ENCODE measurements at places on chromosomes 7 and 10.

- DNase-seq, result no peak
These were observed 792.0 kb downstream of the TYW1 start for GRCh38 chr7:67788669-67789068.

GRCh38 chr10:33395201-33395600 is 60.7 kb upstream of the NRP1 start:
- no peak for DNase-seq

DNA sequence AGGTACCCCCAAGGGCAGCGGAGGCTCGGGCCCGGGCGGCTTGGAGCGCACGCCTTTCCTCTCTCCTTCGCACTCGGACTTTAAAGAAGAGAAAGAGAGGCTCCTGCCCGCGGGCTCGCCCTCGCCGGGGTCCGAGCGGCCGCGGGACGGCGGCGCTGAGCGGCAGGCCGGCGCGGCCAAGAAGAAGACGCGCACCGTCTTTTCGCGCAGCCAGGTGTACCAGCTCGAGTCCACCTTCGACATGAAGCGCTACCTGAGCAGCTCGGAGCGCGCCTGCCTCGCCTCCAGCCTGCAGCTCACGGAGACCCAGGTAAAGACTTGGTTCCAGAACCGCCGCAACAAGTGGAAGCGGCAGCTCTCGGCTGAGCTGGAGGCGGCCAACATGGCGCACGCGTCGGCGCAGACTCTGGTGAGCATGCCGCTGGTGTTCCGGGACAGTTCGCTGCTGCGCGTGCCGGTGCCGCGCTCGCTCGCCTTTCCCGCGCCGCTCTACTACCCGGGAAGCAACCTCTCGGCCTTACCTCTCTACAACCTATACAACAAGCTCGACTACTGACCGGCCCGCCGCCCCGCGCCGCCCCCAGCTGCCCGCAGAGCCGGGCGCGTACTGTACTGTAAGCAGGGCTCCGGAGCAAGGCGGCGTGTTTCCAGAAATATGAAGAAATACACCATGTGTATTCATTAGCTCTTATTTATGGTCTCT is 1.8 kb downstream of the HMX2 start:
- no peak for DNase-seq

DNA sequence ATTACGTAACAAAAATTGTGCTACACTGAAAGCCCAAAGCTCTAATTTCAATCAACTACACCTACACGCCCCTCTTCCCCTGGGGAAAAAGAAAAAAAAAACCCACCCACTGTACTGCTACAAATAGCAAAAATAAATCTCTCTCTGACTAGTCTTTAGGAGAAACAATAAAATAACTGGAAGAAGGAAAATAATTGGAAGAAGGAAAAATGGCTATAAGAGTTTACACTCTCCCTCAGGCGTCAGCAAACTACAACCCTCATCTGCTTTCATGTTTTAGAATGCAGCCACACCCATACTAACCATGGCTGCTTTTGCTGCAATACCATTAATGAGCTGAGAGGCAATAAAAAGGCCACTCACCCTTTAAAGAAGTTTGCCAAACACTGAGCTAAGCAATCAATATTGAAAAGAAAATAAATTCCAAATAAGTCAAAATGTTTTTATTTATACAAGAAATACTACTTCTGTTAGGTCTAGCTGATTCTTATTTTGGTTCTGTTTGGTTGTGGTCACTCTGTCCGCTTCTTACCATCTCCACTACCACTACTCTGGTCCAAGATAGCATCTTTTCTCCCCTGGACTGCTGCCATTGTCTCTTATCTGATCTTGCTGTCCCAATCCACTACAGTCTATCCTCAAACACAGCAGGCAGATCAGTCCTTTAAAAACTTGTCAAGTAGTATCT is 3.8 kb downstream of the MINDY3 start:
- DNase-seq, result no peak

DNA sequence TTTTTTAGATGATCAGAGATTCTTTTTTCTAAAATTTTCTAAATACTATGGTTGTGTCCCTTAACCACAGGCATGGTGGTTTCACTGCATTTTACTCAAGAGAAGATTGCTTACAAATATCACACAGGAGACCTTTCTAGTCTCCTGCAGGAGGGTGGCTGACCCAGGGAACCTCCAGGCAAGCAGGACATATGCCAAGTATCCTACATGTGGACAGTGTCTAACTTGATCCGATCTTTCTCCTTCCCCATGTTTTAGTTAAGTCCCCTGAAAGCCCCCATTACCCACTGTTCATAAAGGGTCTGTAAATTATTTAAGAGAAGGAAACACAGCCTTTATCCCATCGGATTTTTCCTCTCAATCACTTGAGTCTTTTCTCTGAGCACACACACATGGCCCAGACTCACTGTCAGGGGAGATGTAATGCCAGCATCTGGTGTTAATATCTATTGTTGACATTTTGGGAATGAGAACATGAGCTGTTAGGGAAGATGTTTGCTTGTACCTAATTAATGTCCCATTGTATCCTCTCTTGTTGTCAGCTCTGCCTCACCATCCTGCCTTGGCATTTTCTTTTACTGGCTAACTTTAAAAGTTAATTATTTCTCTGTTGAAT is 755.2 kb downstream of the AUTS2 start:
- no peak for DNase-seq

DNA sequence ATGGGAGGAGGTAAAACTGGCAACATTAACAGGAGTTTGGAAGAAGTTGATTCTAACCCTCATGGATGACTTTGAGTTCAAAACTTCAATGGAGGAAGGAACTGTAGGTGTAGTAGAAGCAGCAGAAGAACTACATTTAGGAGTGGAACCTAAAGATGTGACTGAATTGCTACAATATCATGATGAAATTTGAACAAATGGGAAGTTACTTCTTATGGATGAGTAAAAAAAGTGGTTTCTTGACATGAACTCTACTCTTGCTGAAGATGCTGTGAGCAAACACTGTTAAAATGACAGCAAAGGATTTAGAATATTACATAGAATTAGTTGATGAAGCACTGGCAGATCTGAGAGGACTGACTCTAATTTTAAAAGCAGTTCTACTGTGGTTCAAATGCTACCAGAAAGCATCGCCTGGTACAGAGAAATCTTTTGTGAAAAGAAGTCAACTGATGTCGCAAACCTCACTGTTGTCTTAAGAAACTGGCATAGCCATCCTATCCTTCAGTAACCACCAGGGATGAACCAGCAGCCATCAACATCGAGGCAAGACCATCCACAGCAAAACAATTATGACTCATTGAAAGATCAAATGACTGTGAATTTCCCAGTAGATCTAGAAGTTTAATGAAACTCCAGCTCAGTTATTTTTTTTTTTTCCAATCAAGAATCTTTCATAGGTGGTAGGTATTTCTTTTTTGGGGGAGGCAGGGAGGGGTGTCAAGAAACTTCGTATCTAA is 20.8 kb downstream of the BRAF start:
- DNase-seq, result no peak

DNA sequence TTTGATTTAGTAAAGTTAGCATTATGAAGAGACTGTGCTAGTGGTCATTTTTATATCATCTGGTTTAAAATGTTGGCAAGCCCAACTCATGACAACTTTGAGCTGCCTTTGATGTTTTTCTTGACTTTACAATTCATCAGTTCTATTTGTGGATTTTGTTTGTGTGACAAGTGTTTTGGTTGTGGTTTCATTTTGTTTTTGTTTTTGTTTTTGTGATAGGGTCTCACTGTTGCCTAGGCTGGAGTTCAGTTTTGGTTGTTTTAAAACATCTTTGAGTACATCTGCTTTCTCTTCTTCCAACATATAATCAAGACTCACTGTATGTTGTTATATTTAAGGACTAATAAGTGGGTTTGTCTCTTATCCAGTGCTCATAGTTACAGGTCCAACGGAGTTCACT is 17.6 kb upstream of the SFR1 start:
- DNase-seq, result no peak

GRCh38 chr10:28294809-28295208 is 8.1 kb downstream of the MPP7 start:
- no peak for DNase-seq

GRCh38 chr7:52154382-52154781 is 837.8 kb upstream of the COBL start:
- DNase-seq, result no peak

DNA sequence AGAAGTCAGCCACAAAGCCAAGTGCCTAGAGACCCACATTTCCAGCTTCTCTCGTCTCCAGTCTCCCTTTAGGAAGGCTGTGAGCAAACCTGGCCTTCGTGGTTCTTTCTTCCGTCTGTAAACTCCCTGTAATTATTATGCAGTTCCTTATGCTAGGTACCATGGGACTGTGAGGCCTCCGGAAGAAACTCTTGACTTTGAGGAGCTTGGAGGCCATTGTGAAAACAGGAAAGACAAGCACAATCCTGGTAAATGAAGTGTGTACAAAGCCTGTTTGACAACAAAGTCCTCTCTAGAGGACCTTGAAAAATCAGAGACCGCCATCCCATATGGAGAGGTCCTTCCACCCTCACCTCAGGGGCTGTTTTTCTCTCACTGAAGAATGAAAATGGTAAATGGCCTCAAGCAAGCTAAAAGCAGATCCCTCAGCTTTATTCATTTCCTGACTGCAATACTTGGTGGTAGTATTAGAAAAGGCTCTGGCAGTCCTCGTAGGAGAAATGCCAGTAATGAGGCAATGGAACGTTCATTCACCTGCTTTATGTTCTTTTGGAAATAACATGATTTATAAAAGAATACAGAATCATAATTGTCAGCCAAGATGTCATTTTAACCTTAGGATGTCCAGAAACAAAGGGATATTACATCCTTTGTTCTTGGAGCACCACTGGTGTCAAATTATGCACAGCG is 926.4 kb downstream of the LRMDA start:
- no peak for DNase-seq

GRCh38 chr10:131176907-131177306 is 134.6 kb downstream of the TCERG1L start:
- no peak for DNase-seq

DNA sequence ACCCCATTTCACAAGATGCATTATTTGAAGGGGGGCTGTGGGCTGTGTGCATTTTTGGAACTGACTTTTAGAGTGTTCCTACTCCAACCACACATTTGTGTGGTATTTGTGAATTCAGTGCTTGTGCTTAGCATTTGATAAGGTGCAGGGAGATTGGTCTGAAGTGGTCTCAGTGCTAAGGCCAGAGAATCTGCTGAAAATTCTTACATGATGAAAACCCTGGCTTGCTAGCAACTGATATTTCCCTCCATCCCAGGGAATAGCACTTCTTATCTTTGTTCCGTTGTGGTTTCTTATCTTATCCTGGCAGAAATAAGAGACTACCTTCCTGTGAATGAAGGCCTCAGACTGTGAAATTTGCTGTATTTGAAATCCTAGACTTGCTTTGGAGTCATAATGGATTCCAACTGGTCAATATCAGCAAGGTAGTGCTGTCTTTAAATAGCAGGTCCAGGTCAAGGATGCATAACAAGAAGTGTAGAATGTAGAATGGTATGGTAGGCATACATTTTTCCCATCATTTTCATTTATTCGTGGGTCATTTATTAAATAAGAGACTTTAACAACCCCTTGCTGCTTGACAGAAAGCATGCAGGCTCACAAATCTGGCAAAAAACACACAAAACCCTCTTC is 986.9 kb downstream of the REEP3 start:
- DNase-seq, result no peak

DNA sequence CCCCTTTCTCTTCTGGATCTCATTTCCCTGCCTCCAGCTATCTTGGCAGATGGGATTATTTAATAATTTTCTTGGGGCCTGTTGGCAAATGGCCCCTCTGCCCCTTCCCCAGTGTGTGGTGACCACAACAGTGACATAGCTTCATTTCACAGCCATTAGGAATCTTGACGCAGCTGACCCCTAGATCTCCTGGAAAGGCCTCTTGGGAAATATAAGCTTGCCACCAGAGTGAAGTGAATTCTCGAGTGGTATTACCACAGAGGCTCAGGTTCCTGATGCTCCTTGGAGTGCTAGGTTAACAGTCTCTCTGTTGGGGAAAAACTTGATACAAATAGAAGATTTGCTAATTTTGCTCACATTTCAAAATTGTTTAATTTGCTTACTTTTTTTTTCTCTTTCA is 57.8 kb downstream of the AUTS2 start:
- no peak for DNase-seq

DNA sequence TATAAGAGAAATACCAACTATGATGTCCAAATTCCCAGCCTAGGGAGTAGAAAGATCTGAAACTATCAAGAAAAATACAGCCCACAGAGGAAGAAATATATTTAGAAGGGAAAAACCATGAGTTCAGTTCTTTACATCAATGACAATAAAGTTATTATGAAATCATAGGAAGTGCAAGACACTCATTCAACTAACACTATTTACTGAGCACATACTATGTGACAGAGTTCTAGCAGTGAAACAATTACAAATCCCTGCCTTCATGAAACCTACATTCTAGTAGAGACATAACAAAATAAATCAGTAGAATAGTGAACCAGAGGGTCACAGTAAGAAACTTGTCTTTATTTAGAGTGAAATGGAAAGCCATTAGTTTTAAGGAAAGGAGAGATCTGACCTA is 2.1 kb downstream of the NDUFA5 start:
- DNase-seq, result no peak

GRCh38 chr7:99331002-99331401 is 5.3 kb downstream of the ARPC1A start:
- no peak for DNase-seq

- DNase-seq, result no peak
These were observed 703 bp upstream of the HILPDA start for GRCh38 chr7:128454808-128455542.

DNA sequence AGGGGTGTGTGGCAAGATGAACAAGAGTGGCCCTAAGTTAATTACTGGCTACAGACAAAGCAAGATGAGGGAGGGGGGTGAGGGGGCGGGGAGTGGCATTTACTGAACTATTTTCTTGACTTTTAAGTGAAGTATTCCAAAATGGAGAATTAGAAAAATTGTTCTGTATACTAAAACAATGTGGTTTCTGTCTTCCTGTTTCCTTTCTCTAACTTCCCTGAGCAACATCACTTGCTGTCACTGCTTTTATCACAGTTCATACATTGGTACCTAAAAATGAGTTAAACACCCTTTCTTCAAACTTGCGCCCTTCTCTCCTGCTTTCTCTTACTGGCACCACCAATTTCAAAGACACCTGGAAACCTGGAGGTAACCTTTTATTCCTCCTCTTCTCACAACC is 21.6 kb downstream of the PDZD8 start:
- DNase-seq, result no peak

GRCh38 chr10:72292223-72292691 is 18.5 kb downstream of the DDIT4 start:
- no peak for DNase-seq

GRCh38 chr10:29033311-29033940 is 255.4 kb upstream of the LYZL1 start:
- no peak for DNase-seq

- DNase-seq, result no peak
These were observed 10.2 kb downstream of the KLF14 start for GRCh38 chr7:130723784-130724183.

GRCh38 chr7:106057962-106058927 is 53.9 kb downstream of the SYPL1 start:
- DNase-seq, result no peak

DNA sequence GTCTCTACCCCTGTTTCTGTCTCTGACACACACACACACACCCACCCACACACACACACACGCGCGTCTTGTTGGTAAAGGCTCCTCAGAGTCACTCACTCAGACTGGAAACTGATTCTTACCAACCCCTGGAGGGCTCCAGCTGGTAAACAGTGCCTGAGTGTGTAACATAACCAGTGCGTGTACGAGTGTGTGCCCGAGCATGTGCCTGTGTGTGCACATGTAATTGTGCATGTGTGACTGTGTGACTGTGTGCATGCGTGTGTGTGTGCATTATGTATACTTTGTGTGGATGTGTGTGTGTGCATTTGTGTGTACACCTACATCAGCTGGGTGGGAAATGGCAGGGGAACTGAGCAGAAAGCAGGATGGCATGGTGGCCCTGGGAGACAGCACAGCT is 317.1 kb downstream of the WDR37 start:
- DNase-seq, result no peak
